Hepatocyte (in vitro differentiated cells): ENCODE measurements at places on chromosomes 1 and 21. TPM values are rescaled to one million over a fixed set of nuclear protein-coding genes. Genes with fewer than 3 reads are reported as not detected.

DNA sequence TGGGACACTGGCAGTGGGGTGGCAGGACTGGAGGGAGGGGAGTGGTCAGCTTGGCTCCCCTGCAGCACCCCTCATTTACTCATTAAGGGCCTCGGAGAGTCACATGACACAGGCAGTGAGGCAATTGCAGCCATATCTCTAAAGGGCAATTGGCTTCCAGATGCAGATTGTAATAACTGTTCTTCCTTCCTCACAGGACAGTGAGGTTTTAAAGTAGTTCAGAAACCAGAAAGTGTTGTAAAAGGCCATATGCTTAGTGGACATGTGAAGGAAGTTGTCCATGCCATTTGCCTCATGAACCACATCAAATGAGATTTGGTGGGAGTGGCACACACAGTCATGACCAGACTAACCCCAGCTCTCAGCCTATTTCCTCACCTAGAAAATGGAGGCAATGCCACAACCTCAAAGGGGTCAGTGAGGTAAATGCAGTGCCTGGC, 11.1 kb downstream of the MTX1 start:
- peak; percentile 50 for DNase-seq

RBP7 gene
- 0.50 and 2.0 TPM in 2 replicates for total RNA-seq

KLHDC9 gene
- total RNA-seq: 1.4 and 3.9 TPM in 2 replicates

VCAM1 gene
- 82.8 and 85.3 TPM in 2 replicates for total RNA-seq

GRCh38 chr1:16972189-16972895, 8.1 kb downstream of the MFAP2 start:
- no peak for DNase-seq

- peak; percentile 43 for DNase-seq
Measured at GRCh38 chr1:24936684-24937083, 6.6 kb upstream of the RUNX3 start.

INSRR gene
- not detected in 2 replicates for total RNA-seq

- no peak for DNase-seq
Measured at GRCh38 chr1:175195281-175195680, 2.7 kb upstream of the KIAA0040 start.

DNA sequence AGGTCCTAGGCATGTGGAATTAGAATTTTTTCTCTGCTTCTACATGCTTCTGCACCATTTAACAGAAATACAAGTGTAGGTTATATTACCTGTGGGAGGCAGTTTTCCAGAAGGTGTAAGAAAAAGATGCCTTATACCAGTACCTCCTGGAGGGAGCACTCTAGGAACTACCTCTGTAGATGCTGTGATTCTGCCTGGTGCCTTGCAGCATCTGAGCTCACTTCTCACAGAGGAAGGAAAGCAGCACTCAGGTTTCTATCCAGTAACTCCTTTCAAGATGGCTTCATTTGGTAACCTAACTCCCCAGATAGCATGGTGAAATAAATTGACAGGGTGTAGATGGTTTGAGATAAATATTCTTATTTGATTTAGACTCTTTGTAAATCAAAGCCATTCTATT, 50.3 kb downstream of the GIPC2 start:
- DNase-seq: no peak

DNA sequence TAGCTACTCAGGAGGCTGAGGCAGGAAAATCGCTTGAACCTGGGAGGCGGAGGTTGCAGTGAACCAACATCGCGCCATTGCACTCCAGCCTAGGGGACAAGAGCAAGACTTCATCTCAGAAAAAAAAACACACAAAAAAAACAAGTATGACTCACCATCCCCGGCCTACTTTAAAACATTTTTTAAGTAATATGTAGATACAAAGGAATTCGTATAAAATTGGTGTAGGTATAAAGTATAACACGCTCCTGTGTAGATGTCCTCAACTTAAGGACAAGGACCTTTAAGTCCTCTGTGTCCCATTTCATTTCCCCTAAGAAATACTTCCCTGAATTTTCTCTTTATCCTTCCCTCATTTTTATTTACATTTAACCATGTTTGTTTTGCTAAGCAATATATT, 73.4 kb upstream of the PKN2 start:
- DNase-seq: no peak

DNA sequence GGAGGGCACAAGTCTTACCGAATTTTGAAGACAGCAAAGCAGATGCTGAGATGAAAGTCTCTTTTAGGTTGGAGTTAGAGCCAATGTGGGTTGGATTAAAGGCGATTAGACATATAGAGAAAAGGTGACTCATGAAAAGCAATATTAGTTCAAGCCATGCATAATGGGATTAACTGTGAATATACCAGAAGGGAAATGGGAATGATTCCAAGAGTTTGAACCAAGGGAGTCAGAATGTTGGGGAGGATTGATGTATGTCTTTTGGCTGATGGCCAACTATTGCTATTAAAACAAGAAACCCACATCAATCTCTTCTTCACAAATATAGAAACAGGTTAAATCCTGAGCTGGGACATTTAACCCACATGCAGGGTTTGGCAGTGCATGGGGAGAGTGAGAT, 1.2 kb downstream of the HMGCS2 start:
- DNase-seq: no peak

DNA sequence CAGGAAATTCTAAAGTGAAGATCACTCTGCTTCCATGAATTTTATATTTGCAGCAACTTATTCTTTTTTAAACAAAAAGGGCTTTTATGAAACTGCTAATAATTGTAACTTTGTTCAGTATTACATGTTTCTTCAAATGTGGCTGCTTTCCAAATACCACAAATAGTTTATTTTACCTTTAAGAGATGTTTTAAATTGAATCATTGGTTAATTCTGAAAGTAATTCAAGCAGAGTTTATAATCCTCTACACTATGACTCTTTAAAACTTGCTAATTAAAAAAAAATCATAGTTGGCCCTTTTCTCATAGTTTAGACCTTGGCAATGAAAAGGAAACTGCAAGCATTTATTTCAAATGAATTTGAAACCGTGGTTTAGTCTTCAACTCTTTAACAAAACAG, 59.6 kb downstream of the SDCCAG8 start:
- no peak for DNase-seq

MYCBP gene
- total RNA-seq: 14.7 and 20.5 TPM in 2 replicates
